ENCODE measurements at places on chromosomes 11 and 22.
A peak's percentile ranks its signal among the peaks of the same experiment; 100 is the strongest.

GRCh38 chr22:46171940-46172339 is 21.6 kb downstream of the PPARA start:
- no peak for DNase-seq

GRCh38 chr11:126152586-126152985 is 58.9 kb downstream of the RPUSD4 start:
- no peak for DNase-seq

DNA sequence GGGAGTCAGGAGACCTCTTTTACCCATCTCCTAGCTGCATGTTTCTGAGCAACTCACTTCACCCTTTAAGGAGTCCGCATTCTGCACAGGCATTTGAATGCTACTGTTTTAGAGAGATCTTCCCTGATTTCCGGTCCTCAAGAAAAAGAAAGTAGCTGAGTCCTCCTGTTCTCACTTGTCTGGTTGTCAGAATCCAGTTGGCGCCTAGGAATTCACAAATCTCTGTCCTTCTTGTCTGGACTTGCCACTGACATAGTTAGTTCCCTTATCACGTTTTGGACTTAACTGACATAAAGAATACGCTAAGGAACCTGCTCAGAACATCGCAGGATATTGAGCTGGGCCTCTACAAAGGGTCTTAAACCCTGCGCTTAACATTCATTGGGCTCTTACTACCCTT is 61.3 kb upstream of the OR5P2 start:
- DNase-seq = no peak

- DNase-seq = no peak
Measured at GRCh38 chr11:93958991-93959390, 62.2 kb upstream of the HEPHL1 start.

DNA sequence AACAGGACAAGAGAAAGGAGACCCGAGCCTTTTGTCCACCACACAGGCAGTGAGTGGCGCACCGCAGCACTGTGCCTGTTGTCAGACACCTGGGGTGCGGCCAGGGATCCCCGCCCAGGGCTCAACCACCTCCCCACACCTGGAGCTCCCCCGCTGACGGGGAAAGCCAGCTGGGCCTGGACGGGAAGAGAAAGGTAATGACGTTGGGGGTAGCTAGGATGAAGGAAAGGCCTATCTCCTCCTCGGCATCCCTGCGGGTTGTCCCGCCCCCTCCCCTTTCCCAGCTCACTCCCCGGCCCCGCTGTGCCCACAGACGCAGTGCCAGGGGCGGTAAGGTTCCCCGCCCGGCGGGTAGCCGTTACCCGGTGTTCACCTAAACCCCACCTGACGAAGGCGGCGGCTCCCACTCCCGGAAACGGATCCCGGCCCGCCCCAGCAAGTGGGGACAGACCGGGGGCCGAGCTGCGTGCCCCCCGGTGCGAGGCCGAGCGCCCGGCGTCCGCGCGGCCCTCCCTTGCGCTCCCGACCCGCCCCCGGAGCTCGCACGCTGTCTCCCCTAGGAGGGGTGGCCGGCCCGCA is 495 bp downstream of the HYOU1 start:
- DNase-seq = peak; percentile 42

- DNase-seq = no peak
Measured at GRCh38 chr22:42077486-42078125, 1.9 kb upstream of the SMDT1 start.

- DNase-seq = no peak
Measured at GRCh38 chr11:2316169-2316962, 14.6 kb downstream of the TSPAN32 start.

DNA sequence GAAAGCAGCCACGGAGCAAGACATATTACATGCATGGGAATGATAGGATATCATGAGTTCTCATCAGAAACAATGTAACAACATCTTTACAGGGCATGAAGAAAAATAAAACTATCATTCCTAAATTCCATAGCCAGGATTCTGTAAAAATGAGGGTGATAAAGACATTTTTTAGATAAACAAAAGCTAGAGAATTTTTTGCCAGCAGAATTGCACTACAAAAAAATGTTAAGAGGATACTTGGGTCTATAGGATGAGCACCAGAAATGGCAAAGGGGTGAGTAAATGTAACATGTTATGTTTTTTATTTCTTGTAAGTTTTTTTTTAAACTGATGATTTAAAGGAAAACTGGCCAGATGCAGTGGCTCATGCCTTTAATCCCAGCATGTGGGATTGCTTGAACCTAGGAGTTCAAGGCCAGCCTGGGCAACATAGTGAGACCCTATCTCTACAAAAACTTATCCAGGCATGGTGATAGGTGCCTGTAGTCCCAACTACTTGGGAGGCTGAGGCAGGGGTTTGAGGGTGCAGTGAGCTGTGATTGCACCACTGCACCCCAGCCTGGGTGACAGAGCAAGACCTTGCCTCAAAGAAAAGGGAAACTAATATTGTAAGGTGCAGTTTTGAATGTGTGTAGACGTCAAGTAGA is 33.2 kb downstream of the TBX1 start:
- DNase-seq = no peak

- DNase-seq = no peak
Measured at GRCh38 chr22:18091478-18091877, 13.7 kb downstream of the PEX26 start.

- DNase-seq = no peak
Measured at GRCh38 chr11:28903716-28904115, 795.5 kb downstream of the METTL15 start.

- no peak for DNase-seq
Measured at GRCh38 chr22:49077586-49077985, 750.1 kb downstream of the BRD1 start.

GRCh38 chr11:70694371-70694770 is 296.0 kb downstream of the CTTN start:
- no peak for DNase-seq

DNA sequence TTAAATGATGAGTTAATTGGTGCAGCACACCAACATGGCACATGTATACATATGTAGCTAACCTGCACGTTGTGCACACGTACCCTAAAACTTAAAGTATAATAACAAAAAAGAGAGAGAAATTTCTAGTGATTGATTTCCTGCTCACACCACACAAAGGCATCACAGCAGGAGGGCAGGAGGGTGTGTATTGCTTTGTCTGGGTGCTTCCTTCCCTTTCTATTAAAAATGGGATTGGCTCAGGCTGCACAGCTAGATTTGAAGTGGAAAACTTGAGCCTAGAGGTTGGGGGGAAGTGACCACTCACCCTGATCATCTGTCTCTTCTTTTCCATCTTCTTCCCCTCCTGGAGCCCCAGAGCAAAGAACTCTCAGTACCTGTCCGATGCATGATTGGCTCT is 944 bp upstream of the SCGB1D2 start:
- DNase-seq = no peak
